Glutamatergic neuron (in vitro differentiated cells): ENCODE measurements at places on chromosomes 2 and 18.
A peak's percentile ranks its signal among the peaks of the same experiment; 100 is the strongest.

DNA sequence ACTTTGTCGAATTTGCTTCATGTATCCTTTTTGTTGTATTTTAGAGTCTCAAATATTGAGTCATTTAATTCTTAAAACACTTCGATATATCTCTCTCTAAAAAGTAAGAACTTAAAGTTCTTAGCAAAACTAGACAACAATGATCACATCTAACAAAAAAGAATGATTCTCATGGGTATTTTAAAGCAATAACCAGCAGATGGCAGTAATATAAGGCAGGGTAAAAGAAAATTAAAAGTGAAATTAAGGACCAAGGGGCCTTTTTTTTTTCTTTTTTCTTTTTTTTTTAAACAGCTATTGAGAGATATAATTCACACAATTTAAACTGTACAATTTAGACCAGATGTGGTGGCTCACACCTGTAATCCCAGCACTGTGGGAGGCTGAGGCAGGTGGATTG, 9.9 kb upstream of the AOX1 start:
- no peak for DNase-seq

DNA sequence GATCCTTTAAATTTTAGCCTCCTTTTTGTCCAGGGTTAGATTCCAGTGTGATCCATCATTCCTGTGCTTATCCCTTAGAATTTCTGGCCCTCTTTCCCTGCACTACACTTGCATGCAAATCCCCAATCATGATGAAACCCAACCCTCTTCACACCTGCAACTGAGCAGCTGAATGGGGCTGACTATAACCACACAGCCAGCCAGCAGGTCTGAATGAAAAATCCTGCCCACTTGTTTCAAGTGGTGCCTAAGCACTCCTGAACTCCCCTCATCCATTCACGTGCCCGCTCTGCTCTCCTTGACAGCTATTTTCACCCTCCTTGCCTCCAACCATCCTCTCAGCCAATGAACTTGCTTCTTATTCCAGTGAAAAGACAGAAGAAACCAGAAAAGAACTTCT, 80.5 kb upstream of the AFF3 start:
- no peak for DNase-seq

GRCh38 chr2:231200805-231201474, 2.5 kb downstream of the ARMC9 start:
- no peak for DNase-seq

DNA sequence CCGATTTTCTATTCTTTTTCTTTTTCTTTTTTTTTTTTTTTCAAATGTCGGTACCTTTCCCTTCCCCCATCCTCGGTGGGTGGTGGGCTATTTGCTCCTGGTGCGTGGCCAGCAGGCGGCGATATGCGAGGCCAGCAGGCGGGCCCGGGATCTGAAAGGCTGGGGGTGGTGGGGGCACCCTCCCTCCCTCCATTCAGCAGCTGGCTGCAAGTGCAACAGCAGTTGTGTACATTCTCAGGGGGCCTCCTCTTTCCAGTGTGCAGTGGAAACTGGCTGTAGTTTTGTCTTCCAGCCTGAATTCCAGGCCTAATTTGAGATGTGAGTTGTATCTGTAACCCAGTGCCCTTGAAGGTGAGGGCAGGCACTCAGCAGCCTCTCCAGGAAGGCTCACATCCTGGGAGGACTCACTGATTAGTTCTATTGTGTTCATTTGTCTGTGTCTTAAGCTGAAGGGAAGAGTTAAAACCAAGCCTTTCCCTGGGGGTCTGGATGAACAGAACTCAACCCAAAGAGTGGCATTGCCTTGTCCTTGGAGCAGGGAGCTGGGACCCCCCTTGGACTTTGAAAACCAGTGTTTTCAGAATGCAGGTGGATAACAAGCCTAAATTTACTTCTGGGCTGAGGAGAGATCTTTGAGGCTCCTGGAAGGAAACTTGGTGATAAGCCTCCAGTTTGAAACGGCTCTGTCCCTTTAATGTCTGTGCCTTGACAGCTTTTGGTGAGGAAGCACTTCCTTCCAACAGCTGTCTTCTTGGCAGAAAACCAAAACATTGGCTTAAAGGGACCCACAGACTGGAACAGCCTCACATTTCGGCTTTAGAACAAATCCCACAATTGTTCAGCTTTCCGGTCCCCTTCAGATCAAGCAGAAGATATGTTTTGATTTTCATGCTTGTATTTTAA, 3.3 kb downstream of the MYCN start:
- peak; percentile 94 for DNase-seq

DNA sequence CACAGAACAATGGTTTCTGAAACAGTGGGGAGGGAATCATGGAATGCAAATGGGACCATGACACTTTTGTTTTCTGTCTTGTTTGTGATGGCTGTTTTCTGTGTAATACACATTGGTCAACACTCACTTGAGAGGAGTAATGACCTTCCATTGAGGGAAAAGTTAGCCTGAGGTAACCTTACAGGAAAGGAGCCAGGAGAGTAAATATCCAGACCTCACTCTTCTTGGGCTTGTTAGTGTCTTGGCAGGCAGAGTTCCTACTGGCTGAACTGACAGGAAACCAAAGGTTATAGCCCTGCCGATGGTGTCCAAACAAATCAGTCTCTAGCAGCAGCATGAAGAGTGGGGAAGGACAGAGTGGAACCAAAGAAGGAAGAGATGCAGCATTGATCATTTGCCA, 17.2 kb upstream of the RPRM start:
- no peak for DNase-seq

DNA sequence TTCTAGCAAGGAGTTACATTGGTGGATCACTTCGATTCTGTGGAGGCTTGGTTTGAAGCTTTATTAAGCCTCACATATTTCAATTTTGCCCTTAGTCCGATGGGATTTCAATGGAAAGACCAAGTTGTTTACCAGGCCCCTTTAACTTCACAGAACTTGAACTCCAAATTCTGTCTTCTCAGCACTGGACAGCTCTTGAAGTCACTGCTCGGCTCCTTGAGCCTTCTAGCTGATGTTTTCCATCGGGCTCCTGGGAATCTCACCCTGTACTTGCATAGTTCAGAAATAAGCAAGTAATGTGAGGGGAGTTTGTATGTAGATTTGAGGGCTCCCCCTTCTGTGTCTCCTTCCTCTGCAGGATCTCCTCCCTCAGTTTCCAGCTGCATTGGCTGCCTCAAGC, 15.1 kb downstream of the OXER1 start:
- DNase-seq, result no peak

- no peak for DNase-seq
Observed at GRCh38 chr2:218997731-218998130, 4.5 kb upstream of the CRYBA2 start.

DNA sequence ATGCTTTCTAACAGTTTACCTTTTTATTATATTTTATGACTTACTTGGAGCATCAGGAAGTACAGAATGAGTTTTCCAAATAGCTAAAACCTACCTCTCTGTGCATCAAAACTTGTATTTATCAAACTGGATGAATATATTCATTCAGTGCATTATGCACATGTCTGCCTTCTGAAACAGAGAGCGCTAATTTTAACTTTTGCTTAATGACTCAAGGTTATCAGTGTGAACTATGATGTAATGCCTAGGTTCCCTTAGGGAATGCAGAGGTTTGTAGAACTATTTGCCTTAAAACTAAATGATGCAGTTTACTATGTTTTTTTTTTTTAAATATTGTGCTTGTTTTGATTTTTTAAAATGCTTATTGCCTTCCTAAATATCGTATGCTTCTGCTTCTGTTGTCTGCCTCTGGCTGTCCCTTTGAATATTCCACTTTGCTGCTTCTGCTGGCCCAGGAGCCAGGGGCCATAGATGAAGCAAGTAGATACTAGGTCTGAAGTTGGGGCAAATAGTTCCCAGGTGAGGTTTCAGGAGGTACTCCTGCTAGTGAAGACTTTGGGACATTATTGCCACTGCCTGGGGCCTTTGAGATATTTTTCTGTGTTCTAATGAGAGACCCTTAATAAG, 16.5 kb downstream of the TMEM178A start:
- no peak for DNase-seq
